ENCODE measurements at places on chromosomes 2 and 18.
A peak's percentile ranks its signal among the peaks of the same experiment; 100 is the strongest.

GRCh38 chr2:54456612-54457322 is 640 bp downstream of the SPTBN1 start:
- peak; percentile 46 for DNase-seq

- DNase-seq = no peak
Observed at GRCh38 chr18:22879293-22879692, 53.8 kb upstream of the RBBP8 start.

DNA sequence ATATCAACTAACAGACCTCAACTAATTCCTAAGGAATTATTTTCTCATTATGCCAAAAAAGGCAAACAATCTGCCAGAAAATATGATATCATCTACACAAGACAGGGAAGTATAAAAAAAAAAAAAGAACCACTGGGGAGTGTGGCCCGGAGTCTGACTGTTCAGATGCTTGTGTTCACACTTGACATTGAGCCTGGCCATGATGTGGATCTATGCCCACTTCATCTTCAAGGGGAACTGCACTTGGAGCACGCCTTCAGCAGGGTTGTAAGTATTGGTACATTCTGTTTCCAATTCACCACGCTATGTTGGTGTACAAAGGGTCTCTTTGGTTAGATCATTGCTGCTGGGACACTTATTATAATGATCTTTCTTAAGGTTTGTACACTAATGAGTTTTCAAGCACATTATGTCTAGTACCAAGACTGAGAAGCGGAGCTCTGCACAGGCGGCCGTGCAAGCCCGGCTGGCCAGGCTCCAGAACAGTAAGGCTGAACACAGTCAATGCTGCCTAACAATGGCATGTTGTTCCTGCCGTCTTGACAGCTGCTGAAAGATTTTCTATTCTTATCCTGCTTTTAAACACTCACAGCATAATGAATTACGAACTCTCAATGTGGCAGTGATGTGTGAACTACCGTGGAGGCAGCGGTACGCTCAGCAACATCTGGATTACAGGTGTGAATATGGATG is 788.4 kb upstream of the SOX11 start:
- DNase-seq = no peak

GRCh38 chr2:52810460-52810859 is 957.1 kb upstream of the CHAC2 start:
- DNase-seq = no peak

DNA sequence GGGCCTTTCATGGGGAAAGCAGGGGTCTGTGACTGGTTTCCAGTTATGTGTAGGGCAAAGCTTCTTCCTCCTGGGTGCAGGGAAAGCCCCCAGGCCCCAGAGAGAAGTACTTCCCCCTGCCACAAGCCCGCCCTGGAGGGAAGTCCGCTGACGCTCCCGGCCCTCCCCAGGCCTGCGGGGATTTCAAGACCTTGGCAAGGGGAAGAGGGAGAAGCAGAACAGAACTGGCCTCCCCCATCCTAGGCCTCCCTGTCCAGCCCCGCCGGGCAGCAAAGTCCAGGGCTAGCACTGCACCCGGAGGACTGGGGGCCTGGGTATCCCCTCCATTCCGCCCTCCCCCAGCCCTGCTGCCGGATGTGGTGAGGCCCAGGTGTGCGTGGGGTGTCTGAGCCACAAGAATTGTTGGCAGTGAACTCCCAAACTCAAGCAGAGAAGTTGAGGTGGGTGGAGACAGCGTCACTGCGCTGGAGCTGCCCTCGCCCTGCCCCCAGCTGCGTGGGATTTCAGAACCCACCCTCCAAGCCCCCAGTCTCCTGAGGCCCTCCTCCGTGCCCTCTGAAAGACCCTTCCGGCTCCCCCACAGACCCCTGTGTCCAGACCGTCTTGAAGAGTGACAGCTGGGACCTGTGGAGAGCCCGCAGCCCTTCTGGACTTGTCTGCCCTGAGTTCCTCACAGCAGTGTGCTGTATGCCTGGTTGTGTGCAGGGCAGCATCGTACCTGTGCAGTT is 1.1 kb upstream of the DUSP2 start:
- DNase-seq = no peak

DNA sequence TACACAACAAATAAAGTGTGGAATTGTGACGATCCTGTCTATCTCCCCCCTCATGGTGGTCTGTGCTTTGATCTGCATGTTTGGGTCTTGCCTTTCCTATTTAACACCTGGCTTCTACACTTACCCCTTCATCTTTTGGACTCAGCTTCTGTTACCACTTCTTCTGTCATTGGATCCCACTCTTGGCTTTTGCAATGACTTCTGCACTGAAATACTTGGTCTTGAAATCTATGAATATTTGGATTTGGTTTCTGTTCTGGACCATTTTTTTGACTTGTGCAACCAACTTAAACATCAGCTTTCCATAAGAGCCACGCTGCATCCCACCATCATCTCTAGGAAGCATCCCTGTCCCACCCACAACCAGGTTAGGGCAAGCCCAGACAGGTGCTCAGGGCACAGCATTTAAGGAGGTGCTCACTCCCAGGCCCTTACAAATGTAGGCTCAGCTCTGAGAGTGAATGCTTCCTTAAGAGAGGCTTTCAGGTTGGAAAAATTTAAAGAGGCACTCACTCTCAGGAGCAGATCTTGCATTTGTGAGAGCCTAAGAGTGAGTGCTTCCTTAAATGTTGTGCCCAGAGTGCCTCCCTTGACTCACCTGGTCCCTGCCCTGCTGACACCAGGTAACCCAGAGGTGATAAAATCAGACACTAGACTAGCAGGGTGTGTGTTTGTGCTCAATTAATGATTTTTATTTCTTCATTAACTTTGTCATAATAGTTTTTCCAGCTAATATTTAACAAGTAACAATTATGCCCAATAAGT is 124.5 kb upstream of the SH3BP4 start:
- no peak for DNase-seq

- DNase-seq = peak; percentile 84
Observed at GRCh38 chr2:191691016-191691735, 13.2 kb downstream of the NABP1 start.

GRCh38 chr2:230412846-230413245 is 3.2 kb upstream of the SP100 start:
- no peak for DNase-seq

DNA sequence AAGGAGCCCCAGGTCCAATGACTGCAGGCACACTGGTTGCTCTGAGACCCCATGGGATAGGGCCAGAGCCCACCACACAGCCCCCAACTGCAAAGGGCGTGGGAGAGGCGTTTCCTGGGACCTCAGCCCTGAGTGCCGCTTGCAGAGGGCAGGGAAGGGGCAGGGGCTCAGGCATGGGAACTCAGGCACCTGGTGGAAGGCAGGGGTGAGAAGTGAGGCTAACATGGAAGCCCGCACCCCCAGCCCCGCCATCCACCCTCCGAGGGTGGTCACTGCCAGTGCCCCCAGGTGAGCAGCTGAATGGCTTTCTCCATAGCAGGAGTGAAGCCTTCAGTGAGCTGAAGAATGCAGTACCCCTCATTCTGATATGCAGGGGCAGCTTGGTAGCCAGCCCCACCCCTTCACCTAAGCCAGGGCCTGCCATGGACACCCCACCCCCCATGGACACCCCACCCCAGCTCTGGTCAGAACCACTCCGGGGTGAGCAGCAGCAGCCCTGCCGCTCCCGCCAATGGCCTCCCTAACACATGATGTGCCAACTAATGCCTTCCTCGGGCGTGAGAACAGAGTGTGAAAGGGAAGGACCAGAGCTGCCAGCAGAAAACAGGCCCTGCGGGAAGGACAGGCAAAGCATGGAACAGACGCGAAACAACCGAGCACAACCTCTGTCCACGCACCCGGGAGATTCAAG is 6.6 kb downstream of the KIF1A start:
- no peak for DNase-seq

DNA sequence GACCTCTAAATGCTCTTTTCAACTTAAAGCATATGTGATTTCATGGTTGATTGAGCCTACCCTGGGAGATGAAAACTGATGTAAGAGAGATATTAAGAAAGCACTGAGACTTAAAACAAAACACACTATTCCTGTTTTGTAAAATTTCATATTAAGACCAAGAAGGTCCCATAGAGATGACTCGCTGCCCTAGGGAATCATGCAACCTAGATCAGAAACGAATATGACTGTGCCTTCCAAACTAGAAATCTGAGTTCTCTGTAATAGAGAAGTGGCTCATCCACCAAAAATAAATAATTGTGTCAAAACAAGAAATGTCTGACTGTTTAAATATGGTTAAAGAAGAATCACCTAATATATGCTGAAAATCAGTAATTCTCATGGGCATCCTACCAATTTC is 776.8 kb upstream of the SOX11 start:
- no peak for DNase-seq

GRCh38 chr2:98269274-98269673 is 77.0 kb upstream of the CNGA3 start:
- DNase-seq = peak; percentile 61

DNA sequence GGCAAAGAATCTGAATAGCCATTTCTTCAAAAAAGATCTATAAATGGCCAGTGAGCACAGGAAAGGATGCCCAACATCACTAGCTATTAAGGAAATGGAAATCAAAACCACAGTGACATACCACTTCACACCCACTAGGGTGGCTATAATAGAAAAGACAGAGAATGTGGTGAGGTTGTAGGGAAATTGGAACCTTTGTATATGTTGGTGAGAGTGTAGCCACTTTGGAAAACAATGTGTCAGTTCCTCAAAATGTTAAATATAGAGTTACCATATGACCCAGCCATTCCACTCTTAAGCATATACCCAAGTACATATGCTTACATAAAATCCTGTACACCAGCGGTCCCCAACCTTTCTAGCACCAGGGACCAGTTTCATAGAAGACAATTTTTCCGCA is 152.8 kb downstream of the SMAD2 start:
- DNase-seq = no peak

GRCh38 chr2:100041946-100042345 is 100.4 kb downstream of the AFF3 start:
- no peak for DNase-seq

- no peak for DNase-seq
Observed at GRCh38 chr2:232412986-232413385, 6.3 kb downstream of the ALPG start.

GRCh38 chr2:237625216-237625705 is 2.1 kb upstream of the LRRFIP1 start:
- DNase-seq = no peak

DNA sequence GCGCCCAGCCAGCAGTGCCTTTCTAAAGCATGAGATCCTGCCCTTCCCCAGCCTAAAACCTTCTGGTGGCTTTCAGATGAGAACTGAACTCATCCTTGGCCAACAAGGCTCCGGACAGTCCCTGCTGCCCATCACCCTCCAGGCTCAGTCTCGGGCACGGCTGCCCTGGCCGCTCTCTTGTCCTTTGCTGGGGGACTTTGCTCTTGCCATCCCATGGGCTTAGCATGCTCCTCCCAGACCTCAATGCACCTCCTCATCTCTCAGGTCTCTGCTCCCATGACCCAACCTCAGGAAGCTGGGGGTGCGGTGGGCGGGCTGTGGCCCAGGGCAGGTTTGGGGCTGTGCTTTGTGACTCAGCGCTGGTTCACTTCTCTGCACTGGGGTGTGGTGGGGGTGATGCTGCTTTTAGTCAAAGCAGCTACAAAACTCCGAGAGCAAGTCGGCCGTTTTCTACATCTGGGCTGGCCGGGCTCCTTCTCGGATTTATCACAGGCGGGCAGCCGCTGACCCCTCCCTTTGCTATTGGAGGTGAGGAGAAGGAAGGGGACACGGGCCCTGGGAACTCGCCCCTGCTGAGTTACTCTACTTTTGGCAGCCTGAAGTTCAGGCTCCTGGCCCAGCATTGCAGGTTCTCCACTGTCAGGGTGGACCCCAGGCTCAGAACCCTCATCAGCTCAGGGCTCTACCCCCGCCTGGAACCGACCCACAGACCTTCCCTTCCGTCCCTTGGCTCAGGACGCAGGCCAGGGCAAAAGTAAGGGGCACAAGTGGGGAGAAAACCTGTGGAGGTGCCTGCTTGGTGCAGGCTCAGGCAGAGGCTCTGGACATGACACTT is 90.6 kb upstream of the TAF1B start:
- peak; percentile 72 for DNase-seq

- DNase-seq = peak; percentile 32
Observed at GRCh38 chr2:209696836-209697711, 74.6 kb upstream of the UNC80 start.

DNA sequence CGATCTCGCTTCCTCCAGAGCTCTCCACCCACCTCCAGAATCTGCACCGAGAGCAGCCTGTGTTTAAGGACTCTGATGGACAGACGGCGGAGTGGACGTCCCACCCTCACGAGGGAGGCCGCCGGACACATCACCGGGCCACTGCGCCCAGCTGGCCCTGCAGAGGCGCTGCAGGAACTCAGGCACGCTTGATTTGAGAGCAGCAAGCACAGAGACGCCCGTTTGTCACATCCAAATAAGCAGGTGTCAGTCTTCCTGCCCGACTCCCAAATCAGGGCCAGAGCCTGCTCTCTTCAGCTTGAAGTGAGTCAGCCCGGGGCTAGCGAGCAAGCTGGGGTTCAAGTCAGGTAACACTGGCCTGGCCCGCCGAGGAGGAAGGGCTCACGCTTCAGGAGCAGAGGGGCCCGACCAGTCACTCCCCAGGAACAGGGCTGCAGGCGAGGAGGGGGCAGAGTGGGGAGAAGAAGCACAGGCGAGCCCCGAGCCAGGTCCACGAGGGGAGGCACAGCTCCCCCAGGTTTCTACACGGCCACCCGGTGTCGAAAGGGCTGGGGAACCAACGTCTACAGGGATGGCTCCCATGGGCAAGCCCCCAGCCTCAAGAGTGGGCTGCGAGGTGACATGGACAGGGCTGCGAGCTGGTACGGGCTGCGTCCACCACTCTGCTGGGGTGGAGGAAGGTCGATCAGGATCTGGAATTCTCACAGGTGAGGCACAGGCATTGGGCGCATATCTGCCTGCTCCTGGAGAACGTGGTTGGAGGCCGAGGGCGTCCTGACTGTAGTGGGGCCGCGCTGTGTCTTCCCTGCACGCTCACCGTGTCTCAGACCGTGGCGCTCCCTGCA is 52.5 kb upstream of the CTDP1 start:
- no peak for DNase-seq

- DNase-seq = no peak
Observed at GRCh38 chr2:177888581-177888980, 184.0 kb downstream of the PDE11A start.
